Suprapubic skin (tissue), 4 donors: ENCODE measurements at places on chromosomes 7 and 10. TPM values are rescaled to one million over a fixed set of nuclear protein-coding genes. Genes with fewer than 3 reads are reported as not detected.

KCNMA1 gene
- 6.2 TPM for total RNA-seq

DNA sequence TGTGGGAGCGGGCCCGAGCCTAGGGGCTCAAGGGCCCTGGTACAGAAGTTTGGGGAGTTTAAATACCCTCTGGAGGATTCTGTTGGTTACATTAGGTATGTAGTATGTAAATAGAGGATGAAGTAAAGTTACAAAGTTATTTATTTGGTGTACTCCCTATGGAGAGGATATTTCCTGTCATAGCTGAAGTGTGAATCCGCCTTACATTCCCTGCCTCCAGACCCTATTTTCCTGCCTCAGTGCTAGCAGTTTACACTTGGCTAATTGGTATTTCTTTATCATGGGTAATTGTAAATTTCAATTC lies 60.6 kb upstream of the KLF14 start:
- no peak overlapping the region for H3K4me3 ChIP-seq
- no peaks in the 10 kb centered on the region for H3K4me1 ChIP-seq
- no peaks in the 10 kb centered on the region for H3K36me3 ChIP-seq
- no peaks in the 10 kb centered on the region for H3K27me3 ChIP-seq
- H3K27ac ChIP-seq = no peak overlapping the region

DNA sequence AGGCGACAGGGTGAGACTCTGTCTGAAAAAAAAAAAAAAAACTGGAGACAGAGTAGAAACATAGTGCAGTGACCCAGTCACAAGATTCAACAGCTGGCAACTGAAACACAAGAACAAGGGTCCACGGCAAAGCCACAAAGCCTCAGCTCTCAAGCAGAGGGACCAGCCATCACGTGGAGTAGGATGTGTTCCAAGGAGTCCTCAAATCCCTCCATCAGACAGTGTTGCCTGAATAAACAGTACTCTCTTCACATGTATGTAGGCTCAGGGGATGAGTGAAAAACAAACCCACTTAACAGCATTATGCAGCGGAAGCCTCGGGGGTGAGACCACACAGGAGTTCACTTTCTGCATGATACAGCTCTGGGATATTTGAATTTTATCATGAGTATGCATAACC lies 62.0 kb downstream of the SLIT1 start:
- no peak for DNase-seq
- H3K27me3 ChIP-seq = peaks cover 50% of the 10 kb centered on the region
- H3K36me3 ChIP-seq = no peaks in the 10 kb centered on the region
- no peak overlapping the region for H3K4me3 ChIP-seq
- H3K4me1 ChIP-seq = no peaks in the 10 kb centered on the region

DNA sequence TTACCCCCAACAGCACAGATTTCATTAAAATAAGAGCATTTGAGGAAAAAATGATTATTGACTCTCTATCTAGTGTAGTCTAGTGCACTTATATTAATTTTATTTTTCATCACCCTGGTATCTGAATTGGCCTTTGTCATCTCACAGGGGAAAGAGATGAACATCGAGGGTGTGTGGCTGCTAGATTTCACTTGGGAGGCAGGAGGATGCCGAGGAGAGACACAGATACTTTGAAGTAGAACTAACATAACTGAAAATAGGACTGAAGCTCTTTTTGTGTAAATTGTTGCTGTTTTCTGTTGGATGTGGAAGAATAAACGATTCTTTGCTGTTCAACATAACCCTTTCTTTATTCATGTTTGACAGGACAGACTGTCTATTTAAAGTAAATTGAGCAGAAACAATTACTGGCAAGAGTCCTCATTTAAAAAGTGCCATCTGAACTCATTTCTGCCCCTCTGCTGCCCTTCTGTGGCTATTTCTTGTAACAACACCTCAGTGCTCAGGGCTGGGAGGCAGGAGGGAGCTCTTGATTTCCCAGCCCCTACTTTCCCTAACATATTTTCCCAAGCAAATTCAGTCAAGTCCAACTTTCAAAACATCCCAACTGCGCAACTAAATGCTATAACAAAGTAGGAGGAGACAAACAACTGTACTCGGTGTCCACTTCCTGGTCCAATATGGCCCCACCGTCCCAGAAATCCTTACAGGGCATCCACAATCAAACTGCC lies 15.6 kb downstream of the LYZL1 start:
- no peaks in the 10 kb centered on the region for H3K36me3 ChIP-seq
- no peak overlapping the region for H3K4me3 ChIP-seq
- DNase-seq = no peak
- peaks cover 10% of the 10 kb centered on the region for H3K4me1 ChIP-seq
